ENCODE measurements at places on chromosomes 5 and 9.
A peak's percentile ranks its signal among the peaks of the same experiment; 100 is the strongest.

DNA sequence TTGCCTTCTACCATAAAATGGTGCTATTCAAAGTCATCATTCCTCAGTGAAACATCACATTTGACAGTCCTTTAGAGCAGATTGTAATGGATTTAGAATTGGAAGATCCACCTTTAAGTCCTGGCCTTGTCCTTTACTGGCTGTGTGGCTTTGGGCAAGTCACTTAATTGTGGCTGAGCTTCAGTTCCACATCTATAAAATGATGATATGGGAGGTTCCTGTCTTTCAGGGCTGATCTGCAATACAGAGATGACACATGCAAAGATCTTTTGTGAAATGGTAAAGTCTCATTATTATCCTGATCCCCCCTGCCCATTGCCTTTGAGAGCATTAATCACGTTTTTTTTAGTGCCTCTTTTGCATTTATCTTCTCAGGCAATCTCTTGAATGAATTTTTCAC lies 58.2 kb downstream of the ZFAND5 start:
- no peaks in the 10 kb centered on the region for H3K4me1 ChIP-seq
- no peaks in the 10 kb centered on the region for H3K27me3 ChIP-seq
- no peak for DNase-seq
- H3K27ac ChIP-seq, result no peak overlapping the region
- H3K4me3 ChIP-seq, result no peak overlapping the region
- H3K36me3 ChIP-seq, result no peaks in the 10 kb centered on the region

DNA sequence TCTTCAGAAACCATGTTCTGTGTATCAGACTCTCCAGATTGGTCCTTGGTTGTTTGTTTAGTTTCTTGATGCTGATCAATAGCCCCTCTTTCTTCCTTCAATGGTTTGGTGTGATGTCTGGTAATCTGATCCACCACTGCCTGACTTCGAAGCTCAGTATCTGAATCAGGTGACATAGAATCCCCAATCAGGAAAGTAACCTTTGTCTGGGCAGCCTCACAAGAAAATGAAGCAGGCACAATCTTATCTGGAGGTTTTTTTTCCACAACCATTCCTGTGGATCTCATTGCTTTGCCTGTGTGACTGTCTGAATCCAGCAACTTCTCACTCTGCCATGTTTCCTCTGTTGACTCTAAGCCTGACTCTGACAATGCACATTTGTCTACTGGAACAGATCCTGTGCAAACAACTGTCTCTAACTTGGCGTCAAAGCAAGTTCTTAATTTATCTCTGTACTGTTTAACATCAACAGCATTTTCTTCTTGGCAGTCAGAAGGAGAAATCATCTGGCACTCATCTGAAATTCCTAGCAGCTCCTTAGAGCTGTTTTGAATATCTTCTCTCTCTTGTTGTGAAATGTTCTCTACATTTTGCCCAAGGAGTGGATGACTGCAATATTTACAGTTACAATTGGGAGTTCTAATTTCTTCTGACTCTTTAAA lies 37.1 kb upstream of the RAPGEF6 start:
- H3K36me3 ChIP-seq, result peaks cover 21% of the 10 kb centered on the region
- no peaks in the 10 kb centered on the region for H3K4me1 ChIP-seq
- DNase-seq, result peak; percentile 90
- no peak overlapping the region for H3K27ac ChIP-seq
- H3K27me3 ChIP-seq, result no peaks in the 10 kb centered on the region

- no peaks in the 10 kb centered on the region for H3K36me3 ChIP-seq
- peak; percentile 32 for DNase-seq
- H3K27me3 ChIP-seq, result no peaks in the 10 kb centered on the region
- no peak overlapping the region for H3K4me3 ChIP-seq
Observed at GRCh38 chr5:53331463-53331862, 149.0 kb upstream of the FST start.

DNA sequence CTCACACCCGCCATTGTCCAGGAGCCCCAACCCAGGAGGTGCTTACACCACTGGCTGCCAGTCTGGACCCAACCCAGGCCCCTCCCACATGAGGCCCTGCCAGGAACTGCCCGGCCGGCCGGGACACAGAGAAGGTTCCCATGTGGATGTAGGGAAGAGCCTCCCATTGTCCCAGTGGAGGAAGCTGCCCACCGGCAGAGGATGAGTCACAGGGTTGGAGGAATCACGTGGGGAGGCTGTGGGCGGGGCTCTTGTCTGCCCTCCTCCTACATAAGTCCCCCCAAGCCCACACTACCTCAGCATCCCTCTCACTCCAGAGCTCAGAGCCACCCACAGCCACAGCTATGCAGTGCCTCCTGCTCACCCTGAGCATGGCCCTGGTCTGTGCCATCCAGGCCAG lies 26.1 kb downstream of the PAEP start:
- no peaks in the 10 kb centered on the region for H3K36me3 ChIP-seq
- DNase-seq, result no peak
- no peak overlapping the region for H3K27ac ChIP-seq
- H3K27me3 ChIP-seq, result peaks cover 16% of the 10 kb centered on the region
- no peaks in the 10 kb centered on the region for H3K4me1 ChIP-seq

DNA sequence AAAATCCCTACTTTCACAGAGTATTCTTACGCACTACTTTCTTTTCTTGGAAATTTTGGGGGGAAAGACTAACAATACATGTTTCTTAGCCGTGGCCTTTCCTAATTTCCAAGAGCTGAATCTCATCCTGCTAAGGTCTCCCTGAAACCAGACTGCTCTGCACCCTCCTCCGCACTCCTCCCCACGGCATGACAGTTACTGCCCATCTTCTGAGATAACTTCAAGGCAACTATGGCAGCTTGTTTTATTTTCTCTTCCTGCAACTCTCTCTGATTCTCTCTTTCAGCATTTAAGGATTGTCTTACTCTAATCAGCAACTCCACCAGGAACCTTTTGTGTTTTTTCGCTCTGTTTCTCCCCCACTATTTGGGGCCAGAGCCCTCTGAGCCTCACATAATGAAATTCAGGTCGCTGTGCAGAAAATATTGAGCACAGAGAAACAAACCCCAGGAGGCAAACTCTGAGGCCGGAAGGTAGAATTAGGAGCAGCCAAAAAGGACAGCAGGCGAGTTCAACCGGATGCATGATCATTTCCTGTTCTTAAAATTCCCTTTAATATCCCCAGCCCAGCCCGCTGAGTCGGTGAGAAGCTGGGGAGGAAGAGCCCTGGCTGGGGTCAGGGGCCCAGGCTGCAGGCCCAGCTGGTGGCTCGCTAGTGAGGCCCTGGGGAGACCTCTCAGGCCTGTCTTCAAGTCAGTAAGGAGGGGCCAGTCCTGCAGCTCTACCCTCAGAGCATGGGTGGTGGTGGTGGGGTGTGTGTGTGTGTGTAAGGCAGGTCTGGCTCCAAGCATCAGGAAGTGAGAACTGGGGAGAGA lies 213.6 kb upstream of the S1PR3 start:
- DNase-seq, result peak; percentile 71
- peaks cover 24% of the 10 kb centered on the region for H3K4me1 ChIP-seq
- H3K27ac ChIP-seq, result peak overlapping the region; percentile 89
- H3K4me3 ChIP-seq, result no peak overlapping the region
